Activated CD4-positive, CD25-positive, alpha-beta regulatory T cell (primary cell): ENCODE measurements at places on chromosomes 6 and 20.

DNA sequence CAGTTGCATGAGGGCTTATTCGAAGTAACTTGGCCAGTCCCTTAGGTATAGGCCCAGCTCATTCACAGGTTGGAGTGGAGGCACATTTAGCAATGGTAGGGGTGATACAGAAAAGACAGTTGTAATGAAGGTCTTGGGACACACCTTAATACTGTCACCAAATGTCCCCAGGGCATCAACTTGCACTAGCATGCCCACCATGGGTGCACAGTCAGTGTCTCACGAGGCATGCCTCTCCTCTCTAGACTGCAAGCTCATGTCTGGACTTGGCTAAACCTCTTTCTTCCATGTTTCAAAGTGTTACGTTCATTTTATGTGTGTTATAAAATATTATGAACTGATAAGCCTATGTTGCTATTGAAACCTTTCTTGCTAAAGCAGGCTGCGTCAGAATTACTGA is 124.0 kb upstream of the ECI2 start:
- no peak for DNase-seq

- no peak for DNase-seq
Observed at GRCh38 chr6:162736961-162737360, 9.2 kb downstream of the PACRG start.

DNA sequence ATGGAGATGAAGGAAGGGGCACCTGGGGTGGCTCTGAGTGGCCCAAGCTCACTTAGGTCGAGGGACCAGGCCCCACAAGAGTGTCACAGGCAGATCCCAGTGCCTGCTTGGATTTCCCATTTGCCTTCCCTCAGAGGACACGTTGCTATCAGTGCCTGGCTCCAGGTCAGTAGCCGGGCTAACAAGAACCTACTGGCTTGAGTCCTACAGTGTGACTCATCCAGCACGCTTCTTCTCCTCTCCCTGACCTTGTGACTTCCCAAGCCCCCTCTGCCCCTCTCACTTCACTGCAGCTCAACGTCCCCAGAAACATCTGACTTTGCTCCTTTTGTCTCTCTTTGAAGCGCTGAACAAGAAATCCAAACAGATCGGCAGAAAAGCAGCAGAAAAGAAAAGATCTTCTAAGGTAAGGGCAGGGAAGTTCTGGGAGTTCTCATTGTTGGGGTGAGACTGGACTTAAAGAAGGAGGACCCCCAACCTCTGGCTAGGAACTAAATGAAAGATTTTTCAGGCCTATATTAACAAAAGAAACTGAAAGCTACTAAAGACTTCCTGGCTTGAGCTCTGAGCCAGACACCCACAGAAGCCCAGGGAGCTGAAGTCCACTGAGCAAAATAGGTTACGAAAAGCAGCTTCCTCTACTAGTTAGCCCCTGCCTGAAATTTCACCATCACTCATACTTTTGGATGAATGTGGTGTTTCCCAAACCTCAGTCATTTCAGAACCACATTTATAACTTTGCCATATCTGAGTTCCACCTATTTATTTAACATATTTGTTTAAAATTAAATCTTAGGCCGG is 21.5 kb downstream of the ASIP start:
- DNase-seq, result no peak

DNA sequence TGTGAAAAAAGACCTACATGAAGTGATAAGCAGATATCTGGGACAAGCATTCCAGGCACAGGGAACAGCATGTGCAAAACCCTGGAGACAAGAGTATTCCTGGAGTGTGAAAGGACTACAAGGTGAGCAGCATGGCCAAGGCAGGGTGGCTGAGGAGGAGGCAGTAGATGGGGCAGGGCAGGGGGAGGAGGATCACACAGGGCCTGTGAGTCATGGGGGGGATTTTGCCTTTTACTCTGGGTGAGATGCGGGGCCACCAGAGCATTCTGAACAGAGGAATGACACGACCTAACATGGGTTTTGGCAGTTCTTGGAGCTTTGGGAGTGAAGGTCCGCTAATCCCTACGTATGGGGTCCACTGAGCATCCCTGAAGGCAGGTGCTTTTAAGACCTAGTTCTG is 69.8 kb upstream of the CCN6 start:
- DNase-seq, result no peak

GRCh38 chr20:46997187-46997586 is 102.5 kb downstream of the EYA2 start:
- no peak for DNase-seq

DNA sequence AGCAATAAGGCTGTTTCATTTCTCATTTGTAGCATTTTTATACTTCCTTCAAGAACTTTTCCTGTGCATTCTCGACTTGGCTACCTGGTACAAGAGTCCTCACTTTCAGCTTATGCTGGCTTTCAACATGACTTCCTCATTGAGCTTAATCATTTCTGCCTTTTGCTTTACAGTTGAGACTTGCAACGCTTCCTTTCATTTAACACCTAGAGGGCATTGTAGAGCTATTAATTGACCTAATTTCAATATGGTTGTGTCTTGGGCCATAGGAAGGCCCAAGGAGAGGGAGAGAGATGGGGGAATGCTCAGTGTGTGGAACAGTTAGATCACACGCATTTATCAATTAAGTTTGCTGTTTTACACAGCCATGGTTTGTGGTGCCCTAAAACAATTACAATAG is 37.2 kb downstream of the SLC22A2 start:
- DNase-seq, result no peak
